ENCODE measurements at places on chromosomes 16 and 17.

GRCh38 chr17:16141685-16142084, 73.6 kb downstream of the NCOR1 start:
- no peaks in the 10 kb centered on the region for H3K36me3 ChIP-seq
- H3K4me1 ChIP-seq: no peaks in the 10 kb centered on the region
- no peak overlapping the region for H3K4me3 ChIP-seq
- H3K27me3 ChIP-seq: no peaks in the 10 kb centered on the region
- no peak for DNase-seq
- H3K27ac ChIP-seq: no peak overlapping the region

- no peaks in the 10 kb centered on the region for H3K27me3 ChIP-seq
- H3K27ac ChIP-seq: no peak overlapping the region
- DNase-seq: no peak
Measured at GRCh38 chr17:58615768-58616659, 75.8 kb downstream of the TEX14 start.

- peaks cover 20% of the 10 kb centered on the region for H3K4me1 ChIP-seq
- no peak overlapping the region for H3K4me3 ChIP-seq
- H3K27ac ChIP-seq: no peak overlapping the region
- H3K27me3 ChIP-seq: no peaks in the 10 kb centered on the region
- DNase-seq: no peak
Measured at GRCh38 chr16:65178151-65178550, 56.3 kb upstream of the CDH11 start.

- no peaks in the 10 kb centered on the region for H3K27me3 ChIP-seq
- peaks cover 33% of the 10 kb centered on the region for H3K4me1 ChIP-seq
- DNase-seq: no peak
- peaks cover 7% of the 10 kb centered on the region for H3K36me3 ChIP-seq
- no peak overlapping the region for H3K4me3 ChIP-seq
- H3K27ac ChIP-seq: peak overlapping the region; percentile 55
Measured at GRCh38 chr16:70662991-70663523, 16.7 kb downstream of the IL34 start.

- H3K27me3 ChIP-seq: no peaks in the 10 kb centered on the region
- no peak for DNase-seq
- H3K27ac ChIP-seq: peak overlapping the region; percentile 95
Measured at GRCh38 chr17:40452921-40453378, 9.7 kb downstream of the IGFBP4 start.

DNA sequence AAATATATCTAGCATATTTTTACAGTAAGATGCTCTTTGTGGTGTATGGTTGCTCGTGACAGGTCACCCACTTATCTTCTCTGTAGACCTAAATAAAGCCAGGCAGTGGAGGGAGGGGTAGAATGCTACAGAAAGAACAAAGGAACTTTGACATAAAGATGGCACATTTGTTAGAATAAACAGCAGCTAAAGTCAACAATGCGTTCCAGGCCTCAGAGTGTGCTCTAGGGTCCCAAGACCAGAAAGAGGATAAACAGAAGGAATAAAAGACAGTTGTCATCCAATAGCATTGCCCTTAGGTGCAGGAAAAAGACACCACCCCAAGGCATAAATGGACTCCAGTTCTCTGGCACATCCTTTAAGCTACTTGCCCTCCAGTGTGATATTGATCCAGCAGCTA, 523.0 kb upstream of the CDH11 start:
- H3K27ac ChIP-seq: no peak overlapping the region
- no peak for DNase-seq
- H3K4me1 ChIP-seq: no peaks in the 10 kb centered on the region
- no peaks in the 10 kb centered on the region for H3K36me3 ChIP-seq
